ENCODE measurements at places on chromosomes 4 and X.

DNA sequence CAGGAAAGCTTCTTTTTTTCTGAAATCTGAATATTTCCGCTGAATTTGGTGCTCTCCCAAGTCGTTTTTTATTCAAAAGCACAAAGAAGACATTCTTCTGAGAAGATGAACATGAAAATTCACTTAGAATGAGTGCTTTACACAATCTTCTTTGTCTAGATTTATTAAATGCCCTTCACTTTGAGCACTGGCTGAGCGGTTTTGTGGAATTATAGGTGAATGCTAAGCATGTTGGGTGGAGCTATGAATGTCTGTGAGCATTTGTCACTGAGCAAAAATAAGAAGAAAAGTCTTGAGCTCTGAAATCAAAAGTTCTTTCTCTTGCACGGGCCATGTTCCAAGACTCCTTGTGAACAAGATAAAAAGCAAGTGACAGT is 13.1 kb downstream of the GASK1B start:
- no peak for DNase-seq

DNA sequence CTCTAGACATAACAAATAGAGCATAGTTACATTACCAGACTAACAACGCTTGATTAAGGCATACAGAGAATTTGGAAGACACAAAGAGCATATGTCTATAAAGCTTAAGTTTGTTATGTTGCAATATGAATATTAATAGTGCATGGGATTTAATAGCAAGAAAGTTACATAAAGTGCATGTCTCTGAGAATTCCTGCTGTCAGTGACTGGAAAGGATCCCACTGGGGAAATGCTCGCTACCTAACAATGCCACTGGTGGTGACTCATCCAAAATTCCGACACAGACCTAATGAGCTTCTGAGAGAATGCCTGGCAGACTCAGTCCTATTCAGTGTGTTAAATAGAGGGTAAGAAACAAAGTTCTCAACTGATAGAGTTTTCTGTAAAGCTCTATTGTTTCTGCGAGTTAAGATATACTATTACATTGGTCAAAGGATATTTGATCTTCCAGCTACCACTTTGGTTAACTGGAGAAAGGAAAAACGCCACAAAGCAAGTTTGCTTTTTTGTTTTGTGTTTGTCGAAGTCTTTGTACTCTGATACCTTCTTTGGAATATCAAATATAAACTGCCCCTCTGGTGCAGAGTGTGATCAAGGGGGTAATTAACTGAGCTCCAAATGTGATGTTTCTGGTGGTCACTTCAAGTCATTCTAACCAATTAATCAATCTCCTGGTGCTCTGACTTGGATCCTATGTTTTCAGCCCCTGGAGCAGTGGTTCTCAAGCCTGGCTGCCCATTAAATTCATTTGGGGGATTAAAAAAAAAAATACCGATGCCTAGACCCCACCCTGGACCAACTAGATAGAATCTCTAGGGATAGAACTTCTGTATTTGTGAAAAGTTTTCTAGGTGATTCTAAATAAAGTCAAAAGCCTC is 107.9 kb downstream of the PALLD start:
- DNase-seq = no peak

- DNase-seq = peak; percentile 33
These were observed 5.2 kb upstream of the ARX start for GRCh38 chrX:25020905-25021449.

DNA sequence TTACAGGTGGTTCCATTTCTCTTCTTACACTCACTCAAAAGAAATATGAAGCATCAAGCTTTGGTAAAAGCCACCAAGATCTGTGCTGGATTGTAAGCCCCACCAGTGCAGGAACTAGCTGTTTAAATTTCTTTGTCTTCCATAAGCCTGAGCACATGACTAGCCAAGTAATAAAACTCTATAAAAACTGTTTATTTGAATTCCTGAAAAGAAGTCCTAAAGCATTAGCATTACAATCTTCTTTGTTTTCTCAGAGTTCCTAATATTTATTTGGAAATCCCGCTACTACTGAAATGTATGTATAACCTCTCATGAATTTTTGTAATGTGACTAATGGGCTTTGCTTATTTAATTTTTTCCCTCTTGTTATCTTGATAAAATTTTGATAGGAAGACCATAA is 65.9 kb downstream of the IQCM start:
- no peak for DNase-seq

GRCh38 chrX:71225676-71226075 is 2.7 kb downstream of the GJB1 start:
- DNase-seq = peak; percentile 2

- no peak for DNase-seq
These were observed 99.5 kb downstream of the ARHGAP6 start for GRCh38 chrX:11566173-11566572.

- DNase-seq = peak; percentile 43
These were observed 6.6 kb downstream of the GUCY2F start for GRCh38 chrX:109475174-109475891.

- no peak for DNase-seq
These were observed 26.6 kb downstream of the PLAC1 start for GRCh38 chrX:134631426-134632346.

DNA sequence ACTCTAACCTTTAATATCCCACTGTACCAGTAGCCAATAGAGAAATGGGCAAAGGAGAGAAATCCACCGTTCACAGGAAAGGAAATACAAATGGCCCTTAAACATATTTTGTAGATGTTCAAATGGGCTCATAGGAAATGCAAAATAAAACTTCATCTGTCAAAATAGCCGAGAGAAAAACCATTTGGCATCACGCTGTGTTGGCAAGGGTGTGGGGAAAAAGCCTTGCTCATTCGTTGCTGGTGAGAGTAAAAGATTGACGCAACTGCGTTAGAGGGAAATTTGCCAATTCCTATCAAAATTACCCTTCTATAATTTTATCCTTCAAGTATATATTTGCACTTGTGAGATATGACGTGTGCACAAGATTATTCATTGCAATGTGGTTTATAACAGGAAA is 131.9 kb downstream of the EIF4E start:
- DNase-seq = no peak

GRCh38 chr4:189046642-189047041 is 894.0 kb upstream of the FRG1 start:
- DNase-seq = no peak

GRCh38 chrX:150968862-150969720 is 14.0 kb upstream of the HMGB3 start:
- DNase-seq = no peak

GRCh38 chr4:2059046-2059725 is at the start of gene NAT8L:
TSS of gene NAT8L (plus strand) at chr4:2059327. CDS start at chr4:2059512, 185 bp downstream.
- DNase-seq = peak; percentile 68

DNA sequence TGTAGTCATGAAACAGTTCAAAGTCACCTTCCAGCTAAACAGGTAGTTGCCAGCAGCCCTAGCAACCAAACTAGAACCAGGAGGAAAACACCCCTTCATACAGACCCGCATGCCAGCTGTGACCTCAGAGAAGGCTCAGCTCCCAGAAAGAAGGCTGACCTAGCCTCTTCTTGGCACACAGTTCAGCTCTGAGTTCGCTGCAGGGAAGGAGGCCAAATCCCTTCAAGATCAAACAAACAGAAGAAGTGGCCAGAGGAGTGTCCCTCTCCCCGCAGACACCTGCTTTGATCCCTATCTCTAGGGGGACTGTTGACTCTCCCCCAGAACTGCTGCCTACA is 56.0 kb downstream of the HADH start:
- no peak for DNase-seq

DNA sequence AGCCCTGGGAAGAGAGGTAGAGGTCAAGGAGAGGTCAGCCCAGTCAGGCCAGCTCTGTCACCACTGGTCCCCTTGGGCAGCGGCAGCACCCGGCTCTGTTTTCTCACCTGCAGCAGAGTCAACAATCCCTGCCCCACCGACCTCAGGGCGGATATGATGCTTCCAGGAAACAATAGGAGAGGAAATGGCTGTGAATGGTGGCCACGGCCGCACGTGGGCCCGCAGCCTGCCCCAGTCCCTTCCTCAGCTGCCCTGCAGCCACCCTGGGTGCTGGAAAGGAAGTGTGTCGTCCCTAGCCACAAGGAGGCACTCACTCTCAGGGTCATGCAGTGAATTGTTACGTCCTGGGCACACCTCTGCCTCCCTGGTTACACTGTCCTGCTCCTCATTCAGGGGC is 92.5 kb upstream of the ENPP6 start:
- DNase-seq = no peak

DNA sequence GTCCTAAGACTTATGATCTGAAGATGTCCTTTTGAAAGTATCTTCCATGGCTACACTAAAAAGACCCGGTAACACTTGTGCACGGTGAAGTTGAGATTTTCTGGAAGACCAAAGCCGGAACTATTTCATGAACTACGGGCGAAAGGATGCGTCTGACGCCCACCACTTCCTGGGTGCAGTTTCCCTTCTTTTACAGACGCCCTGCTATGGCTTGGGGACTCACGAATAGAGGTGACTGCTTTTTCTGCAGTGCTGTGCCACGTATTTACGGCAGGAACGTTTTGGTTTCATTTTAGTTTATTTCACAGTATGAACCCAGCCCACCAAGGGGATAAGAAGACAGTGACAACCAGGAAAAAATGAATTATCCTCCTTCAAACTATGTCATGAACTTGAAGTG is 180.4 kb downstream of the AFAP1 start:
- no peak for DNase-seq

DNA sequence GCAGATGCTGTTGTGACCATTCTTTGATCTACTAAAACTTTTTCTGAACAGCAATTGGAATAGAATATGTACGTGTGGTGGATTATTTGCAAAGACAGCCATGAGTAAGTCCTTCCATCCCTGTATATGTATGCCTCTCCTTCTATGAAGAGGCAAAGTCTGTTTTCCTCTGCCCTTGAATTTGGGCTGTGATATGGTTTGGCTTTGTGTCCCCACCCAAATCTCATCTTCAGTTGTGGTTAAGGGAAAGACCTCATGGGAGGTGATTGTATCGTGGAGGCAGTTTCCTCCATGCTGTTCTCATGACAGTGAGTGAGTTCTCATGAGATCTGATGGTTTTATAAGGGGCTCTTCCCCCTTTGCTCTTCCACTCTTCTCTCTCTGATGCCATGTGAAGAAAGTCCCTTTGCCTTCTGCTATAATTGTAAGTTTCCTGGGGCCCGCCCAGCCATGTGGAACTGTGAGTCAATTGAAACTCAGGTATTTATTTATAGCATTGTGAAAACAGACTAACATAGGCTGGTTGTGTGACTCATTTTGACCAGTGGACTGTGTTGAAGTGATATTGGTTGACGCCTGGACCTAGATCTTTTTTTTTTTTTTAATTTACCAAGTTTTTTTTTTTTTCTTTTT is 108.3 kb upstream of the CAMK2D start:
- DNase-seq = no peak

DNA sequence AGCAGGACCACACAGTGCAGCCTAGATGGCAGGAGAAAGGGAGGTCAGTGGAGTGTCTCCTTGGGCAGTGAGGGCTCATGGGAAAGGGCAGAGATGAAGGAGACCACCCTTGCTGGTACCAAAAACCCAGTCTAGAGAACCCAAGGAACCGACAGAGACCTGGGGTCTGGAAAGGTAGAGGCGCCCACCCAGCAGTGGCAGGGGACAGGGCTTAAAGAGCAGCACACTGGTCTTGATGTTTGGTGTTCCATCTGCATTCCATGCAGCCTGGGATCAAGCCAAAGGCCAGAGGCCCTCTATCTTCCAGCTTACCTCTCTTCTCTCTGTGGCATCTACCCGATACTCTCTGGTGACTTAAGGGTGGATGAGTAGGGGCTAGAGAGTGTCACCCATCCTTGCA is 127.5 kb downstream of the PJA1 start:
- no peak for DNase-seq

- peak; percentile 57 for DNase-seq
These were observed 7.8 kb downstream of the ARAF start for GRCh38 chrX:47568656-47569295.

GRCh38 chr4:80252953-80253352 is 13.5 kb upstream of the FGF5 start:
- DNase-seq = no peak
